ENCODE measurements at places on chromosomes 16 and 17. TPM values are rescaled to one million over a fixed set of nuclear protein-coding genes. Genes with fewer than 3 reads are reported as not detected.
A peak's percentile ranks its signal among the peaks of the same experiment; 100 is the strongest.

FOXN1 gene
- total RNA-seq: not detected

PPL gene
- 9.7 TPM for total RNA-seq

- DNase-seq: no peak
Measured at GRCh38 chr17:72171703-72172667, 51.2 kb downstream of the SOX9 start.

PRAC1 gene
- total RNA-seq: not detected

ABCC11 gene
- 0.48 TPM for total RNA-seq

CSH1 gene
- total RNA-seq: not detected

ENPP7 gene
- total RNA-seq: not detected

DNA sequence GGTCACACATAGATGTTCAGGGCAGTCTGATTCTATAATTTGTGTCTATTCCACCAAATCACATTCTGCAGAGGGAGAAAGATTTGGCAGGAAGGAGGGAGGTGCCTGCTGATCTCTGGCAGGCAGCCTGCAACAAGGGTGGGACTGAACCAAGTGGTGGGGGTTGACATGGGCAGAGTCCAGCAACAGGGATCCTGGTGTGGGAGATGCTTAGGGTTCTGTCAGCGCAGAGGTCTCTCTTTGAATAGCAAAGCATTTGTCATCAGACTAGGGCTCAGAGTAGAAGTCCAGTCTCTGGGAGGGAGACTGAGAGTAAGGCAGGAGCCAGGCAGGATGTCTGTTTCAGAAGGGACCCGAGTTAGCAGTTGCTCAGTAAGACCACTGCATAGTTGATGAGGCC lies 94.6 kb downstream of the UTP18 start:
- DNase-seq: no peak

DNA sequence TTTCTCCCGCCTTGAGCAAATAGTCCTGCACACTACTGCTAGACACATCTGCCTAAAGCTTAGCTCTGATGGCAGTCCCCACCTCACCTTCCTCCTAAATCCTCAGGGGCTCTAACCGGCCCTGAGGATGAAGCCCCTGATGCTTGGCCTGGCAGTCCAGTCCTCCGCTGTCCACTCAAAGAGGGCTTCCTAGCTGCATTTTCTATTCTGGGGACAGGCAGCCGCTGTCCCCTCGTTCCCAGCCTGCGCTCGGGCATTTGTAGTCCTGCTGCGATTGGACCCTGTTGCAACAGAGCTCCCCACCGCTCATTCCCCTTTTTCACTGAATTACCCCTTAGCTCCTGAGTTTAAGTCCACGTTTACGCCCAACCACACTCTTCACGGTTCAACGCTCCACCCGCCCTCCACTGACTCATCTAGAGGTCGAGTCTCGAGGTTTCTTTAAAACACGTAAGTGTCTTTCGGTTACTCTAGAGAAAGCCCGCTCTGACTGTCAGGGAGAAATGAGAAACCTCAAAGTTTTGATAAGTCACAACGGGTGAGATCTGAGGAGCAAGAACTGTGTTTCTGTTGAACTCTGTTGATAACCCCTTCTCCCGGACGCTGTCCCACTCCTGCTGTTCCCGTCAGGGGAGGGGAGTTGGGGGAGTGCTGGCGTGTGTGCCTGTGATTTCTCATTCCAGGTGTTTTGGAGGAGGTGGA lies 4.5 kb downstream of the CCR7 start:
- DNase-seq: peak; percentile 70

SPNS3 gene
- total RNA-seq: not detected

GRCh38 chr17:74234486-74234885 lies 21.1 kb downstream of the TTYH2 start:
- no peak for DNase-seq

DNA sequence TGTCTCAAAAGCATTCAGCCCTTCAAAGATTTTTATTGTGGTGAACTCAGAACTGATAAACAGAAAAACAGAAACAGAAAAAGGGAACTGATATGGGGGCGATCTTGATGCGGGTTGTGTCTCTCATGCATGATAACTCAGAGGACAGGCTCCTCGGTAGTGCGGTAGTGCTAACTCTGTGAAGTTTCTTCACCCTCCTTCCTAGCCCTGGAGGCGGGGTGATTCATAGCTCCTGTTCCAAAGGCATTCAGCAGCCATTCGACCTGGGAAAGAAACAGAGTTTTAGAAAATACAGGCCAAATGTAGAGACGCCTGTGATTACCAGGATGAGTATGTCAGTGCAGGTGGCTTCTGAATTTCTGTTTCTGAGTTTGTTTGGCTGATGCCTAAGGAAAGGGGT lies 5.5 kb upstream of the MAF start:
- no peak for DNase-seq

- DNase-seq: no peak
Measured at GRCh38 chr16:72838951-72839350, 209.0 kb downstream of the ZFHX3 start.

DNA sequence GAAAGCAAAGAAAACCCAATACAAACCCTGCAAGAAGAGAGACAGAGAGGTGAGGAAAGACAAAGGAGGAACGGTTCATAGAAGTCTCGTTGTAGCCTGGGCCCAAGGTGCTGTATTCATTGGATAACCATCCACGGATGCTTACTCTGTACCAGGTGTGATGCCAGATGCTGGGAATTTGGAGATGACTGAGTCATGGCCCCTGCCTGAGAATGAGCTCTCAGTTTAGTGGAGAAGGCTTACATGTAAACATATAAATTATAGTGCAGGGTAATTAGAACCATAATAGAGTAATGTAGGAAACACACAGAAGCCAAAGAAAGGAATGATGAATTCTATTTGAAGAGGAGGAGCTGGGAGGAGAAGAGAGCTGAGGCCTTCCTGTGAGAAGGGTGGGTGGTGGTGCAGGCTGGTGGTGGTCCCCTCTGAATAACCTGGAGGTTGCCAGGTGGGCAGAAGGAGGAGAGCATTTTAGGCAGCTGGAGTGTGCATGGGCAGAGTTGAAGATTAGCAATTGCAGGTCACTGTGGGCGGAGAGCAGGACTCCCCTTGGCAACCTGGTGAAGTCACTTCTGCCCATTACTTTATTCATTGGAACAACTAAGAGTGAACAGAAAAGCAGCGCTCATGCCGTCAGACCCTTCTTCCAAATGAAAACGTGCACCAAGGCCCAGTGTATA lies 7.7 kb upstream of the ZG16 start:
- DNase-seq: no peak

DNA sequence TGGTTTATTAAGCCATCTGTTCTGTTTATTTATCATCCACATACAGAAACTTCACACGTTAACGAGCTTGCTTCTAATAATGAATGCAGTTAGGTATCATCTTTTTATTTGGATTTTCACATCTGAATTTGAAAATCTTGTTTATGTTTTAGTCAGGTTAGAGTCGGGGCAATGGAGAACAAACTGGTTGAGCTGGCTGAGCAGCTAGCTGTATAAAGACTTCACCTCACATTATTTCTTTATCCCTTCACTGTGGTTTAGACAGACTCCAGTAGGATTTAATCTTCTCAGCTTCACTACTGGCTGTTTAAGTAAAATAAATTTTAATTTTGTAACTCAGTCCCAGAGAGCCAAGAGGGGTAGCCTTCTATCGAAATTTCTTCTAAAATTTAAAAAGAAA lies 415.9 kb downstream of the RBFOX1 start:
- DNase-seq: no peak

GRCh38 chr16:9429646-9430330 lies 338.3 kb downstream of the HAPSTR1 start:
- DNase-seq: peak; percentile 68

DNA sequence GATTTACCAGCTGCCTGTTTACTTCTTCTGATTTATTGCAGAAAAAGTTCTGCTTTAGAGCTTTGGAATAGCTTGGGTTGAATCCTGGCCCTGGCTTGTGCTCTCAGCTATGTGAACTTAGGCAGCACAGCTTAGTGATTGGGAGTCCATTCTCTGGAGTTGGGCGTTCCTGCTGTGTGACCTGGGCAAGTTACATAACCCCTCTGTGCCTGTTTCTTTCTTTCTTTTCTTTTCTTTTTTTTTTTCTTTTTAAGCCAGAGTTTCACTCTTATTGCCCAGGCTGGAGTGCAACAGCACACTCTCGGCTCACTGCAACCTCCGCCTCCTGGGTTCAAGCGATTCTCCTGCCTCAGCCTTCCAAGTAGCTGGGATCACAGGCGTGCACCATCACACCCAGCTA lies 51.5 kb upstream of the AQP8 start:
- DNase-seq: no peak

ZDHHC1 gene
- 15.4 TPM for total RNA-seq

DNA sequence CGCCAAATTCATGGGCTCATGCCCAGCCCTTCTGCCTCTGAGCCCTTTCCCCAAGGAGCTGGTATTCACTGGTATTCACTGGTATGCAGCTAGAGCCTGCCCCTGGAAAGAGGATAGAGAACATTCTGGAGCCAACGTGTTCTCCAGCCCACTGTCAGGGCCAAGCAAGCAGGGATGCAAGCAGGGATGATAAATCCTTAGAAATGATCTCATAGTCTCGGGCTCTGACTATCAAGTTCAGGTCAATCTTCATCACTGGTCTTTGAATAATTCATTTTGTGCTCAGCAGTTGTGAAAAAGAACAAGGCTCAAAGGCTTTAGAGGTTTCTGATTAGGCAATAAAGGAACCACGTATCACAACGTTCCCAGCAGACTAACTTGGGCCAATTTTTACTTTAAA lies 57.3 kb downstream of the CACNG5 start:
- no peak for DNase-seq

DNA sequence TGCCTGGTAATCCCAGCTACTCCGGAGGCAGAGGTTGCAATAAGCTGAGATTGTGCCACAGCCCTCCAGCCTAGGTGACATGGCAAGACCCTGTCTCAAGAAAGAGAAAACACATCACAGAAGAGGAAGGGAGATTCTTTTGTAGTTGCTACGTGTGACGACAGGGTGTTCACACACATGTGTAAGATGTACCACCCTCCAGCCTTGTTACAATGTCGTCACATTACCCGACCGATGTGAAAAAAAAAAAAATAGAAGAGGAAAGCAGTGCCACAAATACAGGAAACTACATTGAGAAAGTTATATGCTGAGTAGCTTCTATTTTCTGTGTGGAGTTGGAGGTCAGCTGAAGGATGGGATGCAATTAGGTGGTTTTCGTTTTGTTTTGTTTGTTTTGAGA lies 56.0 kb downstream of the CLUH start:
- DNase-seq: no peak

METTL16 gene
- 26.3 TPM for total RNA-seq

GRCh38 chr17:81338274-81339190 lies 43.4 kb upstream of the SLC38A10 start:
- DNase-seq: no peak

DNA sequence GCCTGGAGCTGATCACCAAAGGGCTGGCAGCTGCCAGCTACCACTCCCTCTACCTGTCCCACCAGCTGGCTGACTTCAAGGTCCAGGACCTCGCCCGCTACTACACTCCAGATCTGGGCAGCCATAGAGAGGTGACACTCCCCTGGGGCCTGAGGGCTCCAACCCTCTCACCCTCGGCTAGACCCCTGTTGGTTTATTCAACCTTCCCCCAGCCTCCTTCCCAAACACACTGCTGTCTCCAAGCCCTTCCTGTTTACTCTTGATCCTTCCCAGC lies 18.0 kb downstream of the ALOX12B start:
- no peak for DNase-seq

TEKT1 gene
- not detected for total RNA-seq

GRCh38 chr17:69473841-69474831 lies 59.6 kb downstream of the MAP2K6 start:
- no peak for DNase-seq

- DNase-seq: no peak
Measured at GRCh38 chr17:80365001-80365965, 49.7 kb upstream of the ENDOV start.

GRCh38 chr17:78397681-78398101 lies 19.2 kb downstream of the PGS1 start:
- DNase-seq: no peak

DNA sequence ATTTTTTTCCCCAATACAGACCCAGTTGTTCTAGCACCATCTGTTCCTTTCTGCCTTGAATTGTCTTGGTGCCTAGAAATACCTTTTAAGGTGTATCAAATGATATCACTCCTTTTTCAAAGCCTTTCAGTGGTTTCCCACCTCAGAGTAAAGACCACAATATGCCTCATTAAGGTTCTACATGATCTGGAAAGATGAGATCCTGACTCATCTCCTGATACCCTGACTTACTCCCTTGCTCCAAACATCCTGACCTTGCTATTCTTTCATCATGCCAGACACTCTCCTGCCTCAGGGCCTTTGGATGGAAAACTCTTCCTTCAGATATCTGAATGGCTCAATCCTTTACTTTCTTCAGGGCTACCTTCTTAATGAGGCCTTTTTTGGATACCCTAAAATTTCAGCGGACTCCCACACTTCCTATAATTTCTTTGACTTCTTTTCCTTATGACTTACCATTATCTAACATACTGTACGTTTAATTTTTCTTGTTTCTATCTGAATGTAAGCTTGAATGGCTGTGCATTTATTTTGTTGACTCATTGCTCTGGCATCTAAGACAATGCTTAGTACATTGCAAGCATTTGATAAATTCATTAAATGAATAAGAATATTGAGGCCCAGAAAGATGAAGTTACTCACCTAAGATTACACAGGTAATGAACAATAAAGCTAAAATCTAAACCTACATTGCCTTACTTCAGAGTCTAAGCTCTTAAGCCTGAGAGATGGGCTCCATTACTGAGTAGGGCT lies 19.2 kb downstream of the FLOT2 start:
- DNase-seq: no peak

GRCh38 chr17:13490906-13491482 lies 110.7 kb downstream of the HS3ST3A1 start:
- DNase-seq: no peak

GRCh38 chr17:59641799-59642484 lies 22.2 kb downstream of the CLTC start:
- no peak for DNase-seq

DNA sequence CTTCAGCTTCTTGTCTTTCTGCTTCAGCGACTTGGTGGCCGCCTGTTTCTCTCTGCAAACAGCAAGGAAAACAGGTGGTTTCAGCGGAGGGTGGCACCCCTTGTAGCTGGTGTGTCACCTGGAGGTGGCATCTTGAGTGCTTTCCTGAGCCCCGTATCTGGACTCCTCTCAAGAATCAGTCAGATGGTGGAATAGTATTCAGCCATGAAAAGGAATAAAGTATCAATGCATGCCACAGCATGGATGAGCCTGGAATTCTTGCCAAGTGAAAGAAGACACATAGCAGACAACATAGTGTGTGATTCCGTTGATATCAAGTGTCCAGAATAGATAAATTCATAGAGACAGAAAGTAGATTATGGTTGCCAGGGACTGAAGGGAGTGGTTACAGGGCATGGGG lies 65.2 kb downstream of the NDE1 start:
- no peak for DNase-seq

GRCh38 chr17:64491034-64491860 lies 5.6 kb downstream of the POLG2 start:
- DNase-seq: no peak

Data from osteocyte (in vitro differentiated cells).